ENCODE measurements at places on chromosomes 12 and 14.
A peak's percentile ranks its signal among the peaks of the same experiment; 100 is the strongest.

- DNase-seq, result no peak
Observed at GRCh38 chr12:129160282-129160681, 307.0 kb downstream of the GLT1D1 start.

DNA sequence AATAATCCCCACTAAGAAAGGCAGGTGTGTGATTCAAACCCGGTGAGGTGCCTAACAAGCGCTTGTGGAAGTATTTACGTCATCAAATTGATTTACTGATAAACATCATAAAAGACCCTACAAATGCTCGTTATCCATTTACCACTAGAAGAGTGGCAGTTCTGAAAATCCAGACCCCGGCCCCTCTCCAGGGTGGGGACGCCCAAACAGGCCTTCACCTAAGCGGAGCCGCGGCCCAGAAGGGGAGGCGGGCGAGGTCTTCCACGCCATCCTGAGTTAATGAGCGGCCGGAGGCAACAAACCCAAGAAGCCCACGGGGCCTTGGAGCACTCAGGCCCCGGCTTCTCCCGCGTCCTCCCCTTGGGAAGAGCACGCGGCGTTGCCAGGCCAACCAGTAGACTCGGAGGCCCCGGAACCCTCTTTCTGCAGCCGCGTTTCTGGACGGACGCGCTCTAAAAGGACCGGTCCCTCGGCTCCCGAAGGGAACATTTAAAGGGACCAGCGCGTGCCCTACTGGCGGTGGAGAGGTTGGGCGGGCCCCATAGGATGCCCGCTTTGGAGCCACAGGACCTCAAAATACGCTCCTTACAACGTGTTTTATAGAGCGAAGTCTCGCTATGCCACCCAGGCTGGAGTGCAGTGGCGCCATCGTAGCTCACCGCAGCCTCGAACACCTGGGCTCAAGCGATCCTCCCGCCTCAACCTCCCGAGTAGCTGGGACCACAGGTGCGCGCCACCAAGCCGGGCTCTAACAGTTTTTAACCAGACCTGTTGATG, 3.5 kb downstream of the PTPN21 start:
- no peak for DNase-seq

DNA sequence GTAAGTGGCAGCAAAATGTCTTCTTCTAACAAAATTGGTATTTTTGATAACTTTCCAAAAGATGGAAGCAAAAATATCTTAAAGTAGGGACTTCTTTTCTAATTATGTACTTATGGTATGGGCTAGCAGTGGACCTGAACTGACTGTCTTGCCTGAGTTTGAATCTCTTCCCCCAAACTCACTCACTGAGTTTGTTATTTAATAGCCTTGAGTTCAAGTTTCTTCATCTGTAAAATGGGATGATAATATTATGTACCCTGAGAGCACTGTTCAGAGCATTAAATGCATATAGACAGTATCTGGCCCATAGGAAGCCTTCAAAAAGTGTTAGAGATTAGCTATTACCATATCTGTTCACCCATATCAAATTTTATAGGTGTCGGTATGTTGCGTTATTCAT, 210.4 kb upstream of the NUDT4 start:
- no peak for DNase-seq

- no peak for DNase-seq
Observed at GRCh38 chr12:62530596-62530995, 64.0 kb downstream of the MON2 start.

- no peak for DNase-seq
Observed at GRCh38 chr14:49962621-49963020, 69.7 kb downstream of the ARF6 start.

GRCh38 chr14:33464254-33464962, 486.5 kb downstream of the EGLN3 start:
- no peak for DNase-seq

DNA sequence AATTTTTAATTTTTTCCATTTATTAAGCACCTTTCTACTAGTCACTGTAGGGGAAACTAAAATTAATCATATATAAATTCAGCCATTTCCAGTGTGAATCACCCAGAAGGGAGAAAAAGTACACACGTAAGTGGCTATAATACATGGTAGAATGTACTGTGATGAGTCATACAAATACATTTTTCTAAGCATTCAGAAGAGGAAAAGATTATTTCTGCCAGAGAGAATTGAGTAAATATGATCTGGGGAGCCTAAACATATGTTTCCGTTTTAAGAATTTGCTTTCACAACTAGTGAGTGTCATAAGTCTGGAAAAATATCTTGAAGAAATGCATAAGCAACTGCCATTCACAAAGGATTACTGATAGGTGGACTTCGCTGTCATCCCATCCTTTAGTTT, 102.8 kb downstream of the TGFB3 start:
- no peak for DNase-seq

DNA sequence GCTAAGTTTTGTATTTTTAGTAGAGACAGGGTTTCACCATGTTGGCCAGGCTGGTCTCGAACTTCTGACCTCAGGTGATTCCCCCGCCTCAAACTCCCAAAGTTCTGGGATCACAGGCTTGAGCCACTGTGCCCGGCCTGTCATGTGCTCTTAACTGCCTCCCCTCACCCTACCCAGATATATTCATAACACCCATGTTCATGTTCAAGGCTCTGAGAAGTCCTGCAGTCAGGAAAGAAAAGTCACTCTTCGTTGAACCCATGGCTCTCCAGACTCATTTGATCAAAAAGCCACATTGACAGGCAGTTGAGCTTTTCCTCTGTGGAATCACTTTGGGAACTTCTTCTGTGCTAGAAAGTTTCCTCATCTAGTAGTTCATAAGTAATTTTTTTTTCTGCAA, 545.5 kb upstream of the TBX3 start:
- DNase-seq, result no peak

DNA sequence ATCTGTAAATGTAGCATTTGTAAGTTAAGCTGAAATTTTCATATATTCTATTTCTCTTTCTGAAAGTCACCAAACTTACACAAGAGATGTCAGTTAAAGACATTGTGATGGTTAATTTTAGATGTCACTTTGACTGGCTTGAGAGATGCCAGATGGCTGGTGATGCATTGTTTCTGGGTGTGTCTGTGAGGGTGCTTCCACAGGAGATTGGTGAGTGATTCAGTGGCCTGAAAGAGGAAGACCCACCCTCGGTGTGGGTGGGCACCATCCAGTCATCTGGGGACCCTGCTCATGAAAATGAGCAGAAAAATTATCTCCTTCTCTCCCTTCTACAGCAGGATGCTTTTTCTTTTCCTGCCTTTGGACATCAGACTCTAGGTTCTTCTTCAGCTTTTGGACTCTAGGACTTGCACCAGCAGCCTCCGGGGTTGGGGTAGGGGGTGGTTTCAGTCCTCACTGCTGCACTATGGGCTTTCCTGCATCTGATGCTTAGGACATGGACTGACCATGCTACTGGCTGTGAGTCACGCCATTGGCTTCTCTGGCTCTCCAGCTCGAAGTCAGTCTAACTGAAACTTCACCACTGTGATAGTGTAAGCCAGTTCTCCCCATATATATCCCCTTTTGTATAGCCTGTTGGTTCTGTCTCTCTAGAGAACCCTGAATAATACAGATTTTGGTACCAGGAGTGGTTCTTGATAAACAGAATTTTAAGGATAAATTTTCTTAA, 20.9 kb downstream of the PDE6H start:
- no peak for DNase-seq

- no peak for DNase-seq
Observed at GRCh38 chr12:53683983-53684382, 8.1 kb upstream of the ATP5MC2 start.

DNA sequence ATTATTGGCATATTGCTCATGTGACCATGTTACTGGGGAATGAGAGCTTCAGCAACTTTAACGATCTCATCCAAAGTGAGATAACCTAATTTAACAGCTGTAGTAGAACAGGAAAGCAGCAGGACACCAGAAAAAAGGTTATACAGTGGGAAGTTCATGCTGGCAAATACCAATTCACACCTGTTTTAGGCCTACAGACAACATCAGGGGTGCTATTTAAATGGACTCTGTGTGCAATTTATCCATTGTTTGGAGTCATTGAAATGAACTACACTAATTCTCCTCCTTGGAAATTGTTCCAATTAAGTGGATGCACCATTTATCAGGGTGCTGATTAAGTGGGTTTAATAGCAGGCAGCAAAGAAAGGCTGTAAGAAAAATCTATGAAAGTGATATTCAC, 424.4 kb upstream of the LMO3 start:
- DNase-seq, result no peak

DNA sequence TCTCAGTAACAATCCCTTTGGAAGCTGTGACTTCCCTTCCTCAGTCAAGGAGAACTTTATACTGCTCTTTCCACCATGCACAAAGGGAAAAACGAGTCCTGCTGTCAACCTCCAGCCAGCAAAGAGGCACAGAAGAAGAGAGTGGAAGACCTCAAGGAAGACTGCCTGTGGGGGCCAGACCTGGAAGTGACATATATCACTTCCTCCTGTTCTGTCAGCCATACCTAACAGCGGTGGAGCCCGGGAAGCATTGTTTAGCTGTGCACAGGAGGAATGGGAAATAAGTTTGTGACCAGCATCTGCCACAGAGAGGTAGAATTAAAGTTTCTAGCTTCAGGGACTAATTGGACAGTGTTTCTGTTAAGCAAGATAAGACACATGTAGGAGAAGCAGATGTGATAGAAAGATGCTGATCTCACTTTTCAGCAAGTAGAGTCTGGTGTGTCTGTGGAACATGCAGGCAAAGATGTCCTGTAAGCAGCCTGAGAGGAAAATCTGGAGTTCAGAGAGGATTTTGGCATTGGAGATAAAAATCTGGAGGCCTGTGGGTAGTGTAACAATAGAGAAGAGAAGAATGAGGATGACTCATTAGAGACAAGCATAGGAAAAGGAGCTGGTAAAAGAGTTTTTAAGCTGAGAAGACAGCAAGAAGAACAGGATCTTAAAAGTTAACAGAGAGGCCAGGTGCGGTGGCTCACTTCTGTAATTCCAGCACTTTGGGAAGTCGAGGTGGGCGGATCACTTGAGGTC, 141.6 kb upstream of the CPSF6 start:
- DNase-seq, result no peak

- no peak for DNase-seq
Observed at GRCh38 chr14:68607867-68608573, 184.8 kb downstream of the ZFP36L1 start.

- no peak for DNase-seq
Observed at GRCh38 chr14:30194741-30195148, 267.1 kb upstream of the PRKD1 start.

- no peak for DNase-seq
Observed at GRCh38 chr14:105911006-105911847, 384.8 kb downstream of the TMEM121 start.

- DNase-seq, result no peak
Observed at GRCh38 chr12:108316176-108317086, 22.7 kb downstream of the CMKLR1 start.

- DNase-seq, result no peak
Observed at GRCh38 chr14:25622763-25623162, 572.8 kb upstream of the STXBP6 start.

GRCh38 chr14:32397861-32398640, 69.0 kb downstream of the AKAP6 start:
- no peak for DNase-seq

DNA sequence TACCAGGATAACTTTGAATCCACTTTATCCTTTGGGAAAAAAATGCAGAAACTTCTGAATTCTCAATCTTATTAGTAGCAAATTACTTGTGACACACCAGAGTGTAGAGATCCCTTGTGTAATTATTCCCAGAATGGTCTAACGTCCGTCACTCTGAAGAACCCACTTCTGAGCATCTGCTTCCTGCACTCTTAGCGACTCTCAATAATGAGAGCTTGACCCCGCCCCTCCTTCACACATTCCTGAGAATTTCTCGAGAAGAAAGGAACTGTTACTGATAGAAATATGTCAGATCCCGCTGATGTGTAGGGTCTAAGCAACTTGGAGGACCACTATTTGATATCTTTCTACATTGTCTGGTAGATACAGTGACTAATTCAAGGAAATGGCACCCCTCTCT, 218.3 kb upstream of the PDZRN4 start:
- DNase-seq, result no peak

DNA sequence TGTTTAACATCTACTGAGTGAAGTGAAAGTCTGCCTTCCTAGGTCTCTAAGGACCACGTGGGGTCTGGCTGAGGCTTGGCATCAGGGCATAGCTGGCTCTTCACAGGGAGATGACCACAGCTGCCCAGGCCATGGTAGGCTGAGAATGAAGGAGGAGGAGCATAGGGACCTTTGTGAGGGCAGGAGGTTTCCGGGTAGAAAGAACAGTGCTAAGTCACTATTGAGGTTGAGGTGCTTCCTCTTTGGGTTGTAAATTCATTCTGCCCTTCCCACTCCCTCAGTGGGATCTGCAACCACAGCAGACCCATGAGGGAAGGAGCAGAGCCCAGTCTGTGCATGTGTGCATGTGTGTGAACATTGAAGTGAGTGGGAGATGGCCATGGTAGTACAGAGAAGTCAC, 909.6 kb downstream of the VRK1 start:
- DNase-seq, result no peak

- no peak for DNase-seq
Observed at GRCh38 chr12:28500373-28501024, 310.2 kb downstream of the CCDC91 start.

DNA sequence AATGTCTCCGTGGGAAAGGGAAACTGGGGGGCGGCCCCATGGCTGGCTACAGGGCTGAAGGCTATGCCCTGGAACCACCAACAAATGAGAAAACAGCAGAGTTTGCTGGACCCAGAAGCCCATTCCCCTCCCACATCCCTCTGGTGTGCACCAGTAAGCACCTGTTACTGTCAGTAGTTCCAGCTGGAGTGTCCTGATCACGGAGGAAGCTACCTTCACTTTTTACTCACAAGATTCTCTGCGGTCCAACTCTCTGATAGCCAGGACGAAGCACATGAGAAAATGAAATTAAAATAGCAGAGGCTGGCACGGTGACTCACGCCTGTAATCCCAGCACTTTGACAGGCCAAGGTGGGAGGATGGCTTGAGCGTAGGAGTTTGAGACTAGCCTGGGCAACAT, 22.7 kb upstream of the MEG3 start:
- DNase-seq, result no peak

GRCh38 chr12:49340971-49341776, 4.2 kb upstream of the C1QL4 start:
- DNase-seq, result no peak

DNA sequence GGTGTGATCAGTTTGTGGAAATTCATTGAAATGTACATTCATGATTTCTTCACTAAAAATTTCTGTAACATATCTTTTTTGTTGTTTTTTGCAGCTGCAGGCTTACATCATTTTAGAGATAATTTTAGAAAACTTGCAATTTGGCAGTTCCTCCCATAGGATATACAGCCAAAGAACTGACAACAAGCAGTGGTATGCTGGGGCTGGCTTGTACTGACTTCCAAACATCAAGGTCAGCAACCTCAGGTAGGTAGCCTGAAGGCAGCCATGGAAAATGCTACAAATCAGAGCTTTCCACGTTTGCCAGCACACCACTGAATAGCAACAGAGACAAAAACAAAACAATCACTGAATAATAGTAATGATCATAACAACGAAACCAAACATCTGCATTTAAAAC, 21.2 kb downstream of the TRIM9 start:
- no peak for DNase-seq

DNA sequence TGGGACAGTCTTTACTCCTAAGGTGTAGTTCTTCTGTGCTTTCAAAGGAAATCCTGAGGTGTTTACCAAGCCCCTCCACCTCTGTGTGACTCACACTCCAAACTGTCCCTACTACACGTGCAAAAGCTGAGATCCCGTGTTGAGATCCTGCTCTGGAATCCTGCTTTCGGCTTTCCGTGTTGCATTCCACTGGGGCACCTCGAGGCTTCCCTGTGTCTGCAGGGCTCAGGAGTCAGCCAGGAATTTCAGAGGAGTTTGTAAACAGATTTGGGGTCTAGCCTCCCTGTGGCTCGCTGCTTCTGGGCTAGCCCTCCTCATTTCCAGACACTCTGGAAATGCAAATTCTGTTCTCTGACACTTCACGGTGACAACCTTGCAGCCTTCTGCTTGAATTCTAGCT, 48.4 kb downstream of the CACNA2D4 start:
- peak; percentile 28 for DNase-seq

All from vagina (tissue), 2 donors.